ENCODE measurements at places on chromosomes 7 and 10.
A peak's percentile ranks its signal among the peaks of the same experiment; 100 is the strongest.

DNA sequence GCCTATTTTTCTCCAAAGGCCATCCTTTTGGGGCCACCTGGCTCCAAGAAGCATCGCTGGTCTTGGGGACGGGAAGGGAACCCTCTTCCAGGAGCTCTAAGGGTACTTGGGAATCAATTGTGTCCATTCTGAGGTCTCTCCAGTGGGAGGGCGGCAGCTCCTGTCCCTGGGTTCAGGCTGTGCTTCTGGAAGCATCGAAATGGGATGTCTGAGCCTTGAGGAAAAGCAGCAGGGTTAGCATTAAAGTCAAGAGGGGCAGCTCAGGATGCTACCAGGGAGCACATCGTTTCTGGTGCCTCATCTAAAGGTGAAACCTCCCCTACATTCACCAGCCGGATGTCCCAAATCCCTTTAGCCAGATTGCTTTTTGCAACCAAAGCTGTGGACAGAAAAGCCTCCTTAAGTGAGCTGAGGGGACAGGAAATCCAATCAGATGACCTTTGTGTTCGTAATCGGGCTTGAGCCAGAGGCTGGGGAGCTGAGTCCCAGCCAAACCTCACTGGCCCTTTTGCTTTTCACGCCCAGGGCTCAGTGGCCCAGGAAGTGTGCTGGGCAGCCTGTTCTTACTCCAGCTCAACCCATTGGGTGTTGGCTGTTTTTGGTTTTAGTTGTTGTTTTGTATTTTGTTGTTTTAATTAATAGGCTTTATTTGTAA is 88.8 kb upstream of the ANLN start:
- DNase-seq, result no peak

GRCh38 chr10:36425131-36425797 is 700.1 kb upstream of the ANKRD30A start:
- no peak for DNase-seq

- DNase-seq, result no peak
Observed at GRCh38 chr7:87316846-87317552, 28.5 kb upstream of the CROT start.

DNA sequence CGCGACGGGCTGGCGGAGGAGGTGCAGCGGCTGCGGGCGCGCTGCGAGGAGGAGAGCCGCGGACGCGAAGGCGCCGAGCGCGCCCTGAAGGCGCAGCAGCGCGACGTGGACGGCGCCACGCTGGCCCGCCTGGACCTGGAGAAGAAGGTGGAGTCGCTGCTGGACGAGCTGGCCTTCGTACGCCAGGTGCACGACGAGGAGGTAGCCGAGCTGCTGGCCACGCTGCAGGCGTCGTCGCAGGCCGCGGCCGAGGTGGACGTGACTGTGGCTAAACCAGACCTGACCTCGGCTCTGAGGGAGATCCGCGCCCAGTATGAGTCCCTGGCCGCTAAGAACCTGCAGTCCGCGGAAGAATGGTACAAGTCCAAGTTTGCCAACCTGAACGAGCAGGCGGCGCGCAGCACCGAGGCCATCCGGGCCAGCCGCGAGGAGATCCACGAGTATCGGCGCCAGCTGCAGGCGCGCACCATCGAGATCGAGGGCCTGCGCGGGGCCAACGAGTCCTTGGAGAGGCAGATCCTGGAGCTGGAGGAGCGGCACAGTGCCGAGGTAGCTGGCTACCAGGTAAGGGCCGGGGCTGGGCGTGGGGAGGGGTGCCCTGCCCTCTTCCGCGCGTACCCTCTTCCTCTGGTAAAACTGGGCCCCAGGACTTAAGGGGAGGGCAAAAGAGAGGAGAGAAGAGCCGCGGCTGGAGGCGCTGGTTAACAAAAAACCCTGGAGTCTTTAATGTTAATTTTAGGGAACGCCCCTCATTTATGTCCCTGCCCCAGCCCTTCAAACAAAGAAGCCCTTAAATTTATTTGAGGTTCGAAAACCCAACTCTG is 987 bp downstream of the INA start:
- DNase-seq, result no peak

GRCh38 chr7:142807855-142808460 is 37.2 kb downstream of the PRSS2 start:
- DNase-seq, result no peak

DNA sequence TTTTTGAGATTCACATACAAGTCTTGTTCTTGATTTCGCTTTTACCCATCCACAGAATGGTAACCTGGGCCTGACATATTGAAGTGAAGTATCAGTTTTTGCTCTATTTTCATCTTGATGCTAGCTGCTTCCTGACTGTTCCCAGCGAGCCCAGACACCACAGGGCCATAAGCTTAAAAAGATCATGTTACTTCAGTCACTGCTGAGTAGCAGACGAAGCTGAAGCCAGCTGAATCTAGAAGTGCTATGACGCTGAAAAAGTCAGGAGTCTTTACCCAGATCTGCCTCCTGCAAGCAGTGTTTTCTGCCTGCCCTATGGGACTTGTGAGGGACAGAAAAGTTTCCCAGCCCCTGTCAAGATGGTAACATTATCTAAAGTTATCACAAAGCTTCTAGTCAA is 2.7 kb upstream of the PRXL2A start:
- no peak for DNase-seq

DNA sequence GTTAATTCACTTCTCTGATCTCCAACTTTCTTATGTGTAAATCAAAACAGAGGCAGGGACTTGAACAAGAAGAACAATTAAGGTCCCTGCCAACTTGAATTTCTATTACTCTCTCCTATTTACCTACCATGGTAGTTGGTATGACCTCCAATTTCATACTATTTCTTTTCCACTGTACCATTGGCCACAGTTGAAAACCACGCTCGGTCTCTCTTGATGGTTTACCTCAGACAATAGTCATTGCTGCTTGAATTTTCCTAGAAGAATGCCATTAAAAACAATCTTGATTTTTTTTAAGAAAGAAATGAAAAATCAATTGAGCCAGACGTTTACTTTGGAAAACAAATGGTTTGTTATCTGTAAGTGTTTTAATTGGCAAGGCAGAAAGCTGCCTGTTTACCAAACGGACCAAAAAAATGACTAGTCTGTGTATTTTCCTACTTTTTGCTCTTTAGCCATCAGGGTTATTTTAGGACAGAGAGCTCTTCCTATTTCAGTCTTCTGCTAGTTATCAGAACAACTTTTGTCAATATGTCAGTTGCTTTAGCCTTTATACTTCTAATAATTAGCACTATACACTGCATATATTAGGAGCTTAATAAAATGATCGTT is 157.5 kb upstream of the PLXDC2 start:
- no peak for DNase-seq

DNA sequence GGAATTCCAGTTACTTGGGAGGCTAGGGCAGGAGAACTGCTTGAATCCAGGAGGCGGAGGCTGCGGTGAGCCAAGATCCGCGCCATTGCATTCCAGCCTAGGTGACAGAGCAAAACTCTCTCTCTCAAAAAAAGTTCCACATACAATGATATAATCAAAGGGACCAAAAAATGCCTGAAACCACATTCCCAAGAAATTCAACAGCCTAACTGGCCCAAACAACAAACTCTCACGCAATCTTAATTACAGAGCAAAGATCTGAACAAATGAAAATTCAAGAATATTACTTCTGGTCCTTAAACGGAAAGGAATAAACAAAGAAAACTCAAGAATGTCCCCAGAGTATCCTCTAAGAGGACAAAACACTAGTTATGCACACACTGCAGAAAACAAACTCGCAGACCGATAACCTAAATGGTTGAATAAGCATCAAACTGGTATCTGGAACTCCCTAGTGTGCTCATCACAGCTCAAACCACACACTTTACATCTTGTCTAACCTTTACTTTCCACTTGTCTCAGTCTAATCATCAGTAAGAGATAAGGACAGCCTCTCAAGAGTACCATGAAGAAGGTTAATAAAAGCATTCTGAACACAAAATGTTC is 3.7 kb downstream of the OGA start:
- no peak for DNase-seq

GRCh38 chr7:139034336-139034735 is 1.5 kb downstream of the ZC3HAV1L start:
- DNase-seq, result no peak

DNA sequence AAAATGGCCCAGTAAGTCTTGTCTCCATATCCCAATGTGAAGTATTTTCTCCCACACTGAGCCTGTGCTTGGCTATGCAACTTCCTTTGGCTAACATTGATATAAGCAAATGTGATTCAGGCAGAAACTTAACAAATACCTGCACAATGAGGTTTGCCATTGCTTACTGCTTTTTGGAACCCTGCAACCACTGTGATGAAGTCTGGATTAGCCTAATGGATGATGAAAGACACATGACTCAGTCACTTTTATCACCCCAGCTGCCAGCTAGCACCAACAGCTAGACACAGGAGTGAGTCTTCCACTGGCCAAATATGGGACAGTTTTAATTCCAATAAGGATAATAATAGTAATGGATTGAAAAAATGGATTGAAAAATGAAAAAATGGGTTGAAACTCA is 854.5 kb downstream of the GRM8 start:
- no peak for DNase-seq

GRCh38 chr7:41104631-41105030 is 598.3 kb downstream of the INHBA start:
- DNase-seq, result no peak

DNA sequence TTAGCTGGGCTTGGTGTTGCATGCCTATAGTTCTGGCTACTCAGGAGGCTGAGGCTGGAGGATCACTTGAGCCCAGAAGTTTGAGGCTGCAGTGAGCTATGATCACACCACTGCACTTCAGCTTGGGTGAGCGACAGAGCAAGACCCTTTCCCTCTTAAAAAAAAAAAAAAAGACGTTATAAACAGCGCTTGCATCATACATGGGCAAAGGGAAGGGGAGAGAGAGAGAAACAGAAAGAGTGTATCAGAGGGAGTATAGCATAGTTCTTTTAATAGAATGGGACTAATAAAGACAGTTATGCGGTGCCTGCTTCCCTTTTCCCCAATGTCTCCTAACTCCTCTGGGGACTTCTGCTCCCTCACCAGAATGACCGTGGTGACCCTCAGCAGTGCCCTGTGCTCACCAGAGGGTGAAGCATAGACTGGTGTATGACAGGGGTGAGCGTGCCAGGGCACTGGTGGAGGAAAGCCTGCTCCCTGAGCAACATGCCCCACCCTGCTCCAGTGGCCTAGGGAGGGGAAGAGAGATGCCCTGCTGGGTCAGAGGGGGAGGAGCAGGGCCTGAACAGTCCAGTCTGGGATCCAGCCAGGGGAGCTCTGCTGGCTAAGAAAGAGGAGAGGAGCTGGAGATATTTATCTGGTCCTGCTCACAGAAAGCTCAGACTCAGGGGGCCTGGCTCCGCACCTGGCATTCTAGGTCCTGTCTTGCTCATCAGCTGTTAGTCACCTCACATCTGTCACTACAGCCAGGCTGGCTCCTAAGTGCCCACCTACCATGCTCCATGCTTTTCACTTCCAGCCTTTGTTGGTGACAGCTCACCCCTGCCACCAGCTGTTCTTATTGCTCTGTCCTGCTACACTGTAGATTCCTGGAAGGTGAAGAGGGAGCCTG is 2.2 kb downstream of the PDZD7 start:
- DNase-seq, result no peak

DNA sequence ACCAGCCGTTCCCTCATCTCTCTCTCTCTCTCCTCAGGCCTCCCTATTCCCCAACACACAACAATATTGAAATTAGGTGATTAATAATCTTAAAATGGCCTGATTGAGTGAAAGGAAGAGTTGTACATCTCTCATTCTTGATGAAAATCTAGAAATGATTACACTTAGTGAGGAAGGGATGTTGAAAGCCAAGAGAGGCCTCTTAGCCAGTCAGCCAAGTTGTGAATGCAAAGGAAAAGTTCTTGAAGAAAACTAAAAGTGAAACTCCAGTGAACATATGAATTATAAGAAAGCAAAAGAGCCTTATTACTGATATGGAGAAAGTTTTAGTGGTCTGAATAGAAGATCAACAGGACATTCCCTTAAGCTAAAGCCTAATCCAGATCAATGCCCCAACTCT is 695.1 kb downstream of the GRID1 start:
- no peak for DNase-seq

- DNase-seq, result no peak
Observed at GRCh38 chr7:132206594-132206993, 369.7 kb downstream of the PLXNA4 start.

DNA sequence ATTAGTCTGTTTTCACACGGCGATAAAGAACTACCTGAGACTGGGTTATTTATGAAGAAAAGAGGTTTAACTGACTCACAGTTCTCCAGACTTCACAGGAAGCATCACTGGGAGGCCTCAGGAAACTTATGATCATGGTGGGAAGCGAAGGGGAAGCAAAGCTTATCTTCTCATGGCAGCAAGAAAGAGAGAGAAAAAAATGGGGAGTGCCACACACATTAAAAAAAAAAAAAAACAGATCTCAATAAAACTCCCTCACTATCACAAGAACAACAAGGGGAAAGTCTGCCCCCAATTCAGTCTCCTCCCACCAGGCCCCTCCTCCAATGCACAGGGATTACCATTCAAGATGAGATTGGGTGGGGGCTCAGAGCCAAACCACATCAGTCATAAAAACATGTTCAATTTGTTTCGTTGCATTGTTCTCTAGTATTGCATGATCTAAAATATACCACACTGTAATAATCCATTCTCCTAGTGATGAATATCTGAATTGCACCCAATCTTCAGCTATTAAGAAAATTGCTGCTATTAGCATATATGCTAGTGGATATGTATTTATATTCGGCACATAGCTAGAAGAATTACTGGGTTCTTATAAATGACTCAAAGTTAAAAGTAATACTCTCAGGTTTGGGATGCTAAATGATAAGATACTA is 328.9 kb upstream of the KCND2 start:
- DNase-seq, result no peak

DNA sequence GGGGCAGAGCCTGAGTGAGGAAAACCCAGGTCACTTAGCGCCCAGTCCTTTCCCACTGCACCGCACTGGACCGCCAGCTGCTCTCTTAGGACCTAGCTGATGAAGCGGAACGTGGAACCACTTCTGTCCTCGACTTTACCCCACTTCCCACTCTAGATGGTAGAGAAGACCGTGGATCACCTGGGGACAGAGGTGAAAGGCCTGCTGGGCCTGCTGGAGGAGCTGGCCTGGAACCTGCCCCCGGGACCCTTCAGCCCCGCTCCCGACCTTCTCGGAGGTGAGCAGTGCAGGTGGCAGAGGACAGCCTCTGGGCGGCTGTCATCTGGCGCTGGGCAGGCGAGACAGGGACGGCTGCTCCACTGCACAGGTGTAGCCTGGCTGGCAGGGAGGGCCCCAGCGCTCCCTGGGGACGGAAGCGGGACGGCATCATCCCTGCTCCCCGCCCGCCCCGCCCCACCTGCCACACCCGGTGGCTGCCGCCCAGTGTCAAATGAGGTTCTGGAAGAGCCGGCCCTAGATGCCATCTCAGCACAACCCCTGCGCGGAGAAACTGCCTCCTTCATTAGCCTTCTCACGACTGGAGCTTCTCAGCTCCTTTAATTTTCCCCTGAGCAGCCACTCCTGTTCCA is 11.7 kb downstream of the PLAC9 start:
- DNase-seq, result peak; percentile 35

DNA sequence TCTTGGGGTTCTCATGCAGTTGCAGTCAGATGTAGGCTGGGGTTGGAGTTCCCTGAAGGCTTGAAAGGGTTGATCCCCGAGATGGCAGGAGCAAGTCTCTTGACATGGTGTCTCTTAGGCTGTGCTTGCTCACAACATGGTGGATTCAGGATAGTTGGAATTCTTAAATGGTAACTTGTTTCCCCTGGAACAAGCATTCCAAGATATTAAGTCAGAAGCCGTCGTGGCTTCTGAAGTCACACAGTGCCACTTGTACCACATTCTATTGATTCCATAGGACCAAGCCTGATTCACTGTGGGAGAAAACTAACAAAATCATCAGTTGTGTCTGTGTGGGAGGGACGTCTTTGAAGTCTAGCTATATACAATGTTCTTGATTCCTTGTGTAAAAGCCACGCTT is 3.5 kb upstream of the SLC35B4 start:
- no peak for DNase-seq

Measured in NCI-H187 (cell line).